GDM1 (cell line): ENCODE measurements at places on chromosomes 7 and 10.

GRCh38 chr7:147639751-147640150 lies 950.8 kb upstream of the C7orf33 start:
- no peak for DNase-seq

GRCh38 chr10:13810568-13810967 lies 223.8 kb downstream of the PRPF18 start:
- no peak for DNase-seq

- DNase-seq = no peak
These were observed 83.8 kb downstream of the TMEM130 start for GRCh38 chr7:98785929-98786571.

GRCh38 chr7:94395141-94396036 lies 694 bp downstream of the COL1A2 start:
- peak; percentile 30 for DNase-seq

DNA sequence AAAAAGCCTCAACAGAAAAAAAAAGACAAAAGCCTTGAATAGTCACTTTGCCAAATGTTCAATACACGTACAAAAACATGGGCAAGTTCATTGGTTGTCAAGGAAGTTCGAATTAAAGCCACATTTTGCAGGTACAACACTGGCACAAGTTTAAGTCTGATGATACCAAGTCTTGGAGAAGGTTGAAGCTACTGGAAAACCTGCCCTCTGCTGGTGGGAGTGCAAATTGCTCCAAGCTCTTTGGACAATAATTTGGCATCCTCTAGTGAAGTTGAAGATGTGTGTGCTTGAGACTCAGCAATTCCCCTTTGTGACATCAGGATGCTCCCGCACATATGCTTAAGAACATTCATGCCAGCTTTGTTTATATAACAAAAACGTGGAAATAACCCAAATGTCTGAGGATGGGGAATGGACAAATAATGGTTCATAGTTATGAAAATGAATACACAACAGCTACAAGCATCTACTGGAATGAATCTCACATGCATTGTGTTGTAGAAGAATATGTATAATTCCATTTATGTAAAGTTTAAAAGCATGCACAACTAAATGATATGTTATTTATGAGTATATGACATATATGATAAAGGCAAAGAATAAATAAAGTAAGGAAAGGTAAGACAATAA lies 120.0 kb upstream of the PLPP4 start:
- DNase-seq = no peak

DNA sequence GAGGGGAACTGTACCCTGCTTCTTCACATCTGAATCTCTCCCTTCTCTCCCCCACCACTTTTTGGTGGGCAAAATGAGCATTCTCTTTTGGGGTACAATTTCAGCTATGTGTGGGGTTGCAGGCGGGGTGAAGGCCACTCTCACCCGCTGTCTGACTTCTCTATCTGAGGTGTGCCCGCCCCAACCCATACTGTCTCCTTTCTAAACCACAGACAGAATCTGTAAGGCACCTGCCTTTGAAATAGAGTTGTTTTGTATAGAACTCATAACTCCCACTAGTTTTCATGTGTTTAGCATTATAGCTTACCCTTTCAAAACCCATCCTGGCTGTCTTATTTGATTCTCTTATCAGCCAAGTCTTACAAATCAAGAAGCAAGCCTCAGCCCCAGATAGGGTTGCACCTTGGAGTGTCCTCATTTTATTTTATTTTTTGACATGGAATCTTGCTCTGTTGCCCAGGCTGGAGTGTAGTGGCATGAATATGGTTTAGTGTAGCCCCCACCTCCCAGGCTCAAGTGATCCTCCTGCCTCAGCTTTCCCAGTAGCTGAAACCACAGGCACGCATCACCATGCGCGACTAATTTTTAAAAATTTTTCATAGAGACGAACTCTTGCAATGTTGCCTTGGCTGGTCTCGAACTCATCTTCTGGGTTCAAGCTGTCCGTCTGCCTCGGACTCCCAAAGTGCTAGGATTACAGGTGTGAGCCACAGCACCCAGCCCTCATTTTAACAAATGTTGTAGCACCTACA lies 11.9 kb downstream of the TSPAN14 start:
- DNase-seq = no peak
